ENCODE measurements at places on chromosomes 16 and 17.

- DNase-seq, result no peak
Measured at GRCh38 chr17:63354256-63354655, 91.8 kb downstream of the CYB561 start.

DNA sequence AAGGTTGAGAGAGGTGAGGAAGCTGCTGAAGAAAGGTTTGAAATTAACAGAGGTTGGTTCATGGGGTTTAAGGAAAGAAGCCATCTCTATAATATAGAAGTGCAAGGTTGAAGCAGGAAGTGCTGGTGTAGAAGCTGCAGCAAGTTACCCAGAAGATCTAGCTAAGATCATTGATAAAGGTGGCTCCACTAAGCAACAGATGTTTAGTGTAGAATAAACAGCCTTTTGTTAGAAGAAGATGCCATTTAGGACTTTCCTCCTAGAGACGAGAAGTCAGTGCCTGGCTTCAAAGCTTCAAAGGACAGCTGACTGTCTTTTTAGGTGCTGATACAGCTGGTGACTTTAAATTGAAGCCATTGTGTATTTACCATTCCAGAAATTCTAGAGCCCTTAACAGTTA is 29.3 kb downstream of the GOSR1 start:
- DNase-seq, result no peak

DNA sequence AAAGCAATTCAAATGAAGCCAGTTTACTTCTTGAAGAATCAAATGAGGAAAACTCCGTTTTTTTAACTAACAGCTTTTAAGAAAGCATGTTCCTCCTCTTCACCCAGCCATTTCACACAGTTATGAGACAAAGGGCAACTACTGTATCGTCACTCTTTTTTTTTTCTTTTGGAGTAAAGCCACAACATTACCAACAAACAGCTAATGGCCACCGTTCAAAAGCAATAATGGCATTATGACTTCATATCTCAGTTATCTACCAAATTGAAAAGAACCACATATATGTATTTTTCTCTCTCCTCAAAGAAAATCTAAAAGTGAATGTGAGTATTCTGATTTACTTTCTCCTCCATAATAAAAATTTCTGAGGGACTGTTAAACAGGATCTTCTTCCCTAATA is 14.5 kb downstream of the GRB2 start:
- DNase-seq, result no peak

DNA sequence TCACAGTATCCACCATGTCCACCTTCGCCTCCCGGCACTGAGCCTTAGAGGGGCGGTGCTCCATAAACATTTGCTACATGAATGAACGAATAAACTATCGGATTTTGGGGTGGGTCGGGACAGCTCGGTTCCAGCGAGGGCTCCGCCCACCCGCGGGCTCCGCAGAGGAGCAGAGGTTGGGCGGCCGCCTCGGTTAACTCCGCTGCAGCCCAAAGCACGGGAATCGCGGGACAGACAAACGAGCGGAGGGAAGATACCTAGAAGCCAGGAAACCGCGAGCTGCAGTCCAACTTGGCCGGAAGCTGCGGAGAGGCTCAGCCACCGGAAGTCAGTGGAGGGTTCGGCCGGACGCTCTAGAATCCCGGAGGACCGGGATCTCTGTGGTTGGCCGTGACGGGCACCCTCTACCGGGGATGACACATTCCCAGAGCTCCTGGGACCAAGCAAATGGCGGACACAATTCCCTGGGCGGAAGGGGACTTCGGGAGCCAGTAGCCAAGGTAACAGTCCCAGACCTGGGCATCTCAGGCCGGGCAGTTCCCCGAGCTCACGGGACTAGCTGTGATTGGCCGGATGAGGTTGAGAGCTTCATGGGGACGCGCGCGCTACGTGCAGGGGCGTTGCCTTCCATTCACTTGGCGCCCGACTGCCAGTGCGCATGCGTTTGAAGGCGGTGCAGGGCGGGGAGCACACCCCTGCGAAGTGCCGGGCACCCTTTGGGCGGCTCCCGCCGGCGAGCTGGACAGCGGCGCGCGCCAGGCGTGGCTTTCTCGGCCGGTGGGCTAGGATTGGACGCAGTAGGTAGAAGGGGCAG is 489 bp upstream of the MAPK7 start:
- peak; percentile 96 for DNase-seq

- DNase-seq, result no peak
Measured at GRCh38 chr16:54346041-54346440, 59.5 kb upstream of the IRX3 start.

DNA sequence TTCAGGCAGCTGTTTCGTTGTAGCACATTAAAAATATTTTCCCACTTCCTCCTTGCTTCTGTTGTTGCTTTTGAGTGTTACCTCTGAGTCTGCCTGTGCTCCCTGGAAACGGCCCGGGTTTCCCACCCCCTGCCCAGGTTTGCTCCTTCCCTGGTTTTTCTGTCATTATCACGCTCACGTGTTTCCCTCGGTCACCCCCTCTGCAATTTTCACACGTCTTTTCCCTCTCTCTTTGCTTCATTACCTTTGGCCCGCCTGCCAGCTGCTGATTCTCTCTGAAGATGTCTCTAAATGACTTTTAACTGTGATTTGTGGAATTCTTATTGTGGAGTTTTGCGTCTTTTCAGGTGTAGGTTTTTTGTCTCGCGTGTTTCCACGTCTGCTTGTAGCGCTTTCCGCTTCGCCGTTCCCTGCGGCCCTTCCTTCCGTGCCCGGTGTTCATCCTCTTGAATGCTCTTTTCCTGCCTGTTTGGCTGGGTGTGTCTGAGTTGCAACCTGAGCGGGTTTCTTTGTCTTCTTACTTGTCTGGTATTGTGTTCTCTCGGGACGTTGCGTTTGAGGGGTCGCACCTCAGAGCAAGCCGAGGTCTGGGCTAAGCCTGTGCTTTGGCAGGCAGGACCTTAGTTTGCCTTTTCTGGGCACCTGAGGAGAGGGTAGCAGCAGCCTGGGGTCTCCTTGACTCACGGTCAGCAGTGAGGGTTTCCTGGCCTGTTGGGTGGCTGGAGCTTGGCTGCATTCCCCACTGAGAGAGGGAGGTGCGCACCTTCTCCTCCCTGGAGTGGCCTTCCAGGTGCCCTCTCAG is 96.3 kb upstream of the ZNF750 start:
- no peak for DNase-seq

DNA sequence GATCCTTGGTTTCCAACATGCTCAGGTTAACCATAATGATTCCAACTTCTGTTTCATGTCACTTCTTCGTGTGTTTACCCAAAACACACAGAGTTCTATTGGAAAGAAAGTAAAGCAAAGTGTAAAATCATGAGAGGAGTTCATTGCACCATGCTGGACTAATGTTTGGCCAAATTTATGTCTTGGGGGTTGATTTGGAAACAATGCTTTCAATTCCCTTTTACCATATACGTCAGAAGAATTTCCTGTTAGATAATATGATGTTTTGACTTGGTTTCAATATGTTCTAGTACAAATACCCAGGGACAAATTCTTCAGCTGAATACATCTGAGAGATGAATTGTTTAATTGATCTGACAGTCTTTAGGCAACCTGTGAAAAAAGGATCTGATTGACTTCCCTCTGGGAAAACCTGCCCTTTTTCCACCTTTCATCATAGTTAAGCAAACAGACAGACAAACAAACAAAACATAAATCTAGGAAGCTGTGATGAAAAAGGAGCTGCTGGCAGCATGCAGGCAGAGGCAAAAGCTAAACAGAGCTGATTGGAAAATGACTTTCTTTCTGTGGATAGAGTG is 26.0 kb upstream of the MPHOSPH6 start:
- DNase-seq, result no peak
